ENCODE measurements at places on chromosomes 4 and X. TPM values are rescaled to one million over a fixed set of nuclear protein-coding genes. Genes with fewer than 3 reads are reported as not detected.

DNA sequence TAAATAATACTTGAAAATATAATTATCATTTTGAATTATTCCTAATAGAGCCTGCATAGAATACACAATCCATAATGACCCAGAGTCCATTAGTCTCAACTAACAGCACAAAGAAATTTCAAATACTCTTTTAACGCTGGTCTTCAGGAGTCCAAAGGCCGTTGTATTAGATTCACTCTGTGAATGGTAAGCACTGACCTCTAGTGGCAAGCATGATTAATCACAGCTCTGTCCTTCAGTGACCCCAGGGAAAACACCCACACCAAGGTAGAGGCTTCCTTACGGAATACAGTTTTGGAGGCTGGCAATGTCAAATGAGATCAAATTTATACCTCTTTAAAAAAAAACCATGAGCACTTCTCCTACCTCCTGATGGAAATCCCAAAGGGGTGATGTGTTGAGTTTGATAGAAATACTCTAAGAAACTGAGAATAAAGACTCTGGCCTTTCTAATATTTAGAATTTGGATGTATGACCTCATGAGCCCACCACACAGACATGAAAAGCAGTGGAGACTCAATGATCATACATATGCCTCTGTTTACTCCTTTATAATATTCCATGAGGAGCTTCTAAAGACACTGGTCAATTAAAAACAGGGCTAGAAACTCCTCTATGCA is 147.2 kb upstream of the DKK2 start:
- no peaks in the 10 kb centered on the region for H3K4me1 ChIP-seq
- H3K4me3 ChIP-seq = no peak overlapping the region
- H3K36me3 ChIP-seq = no peaks in the 10 kb centered on the region
- DNase-seq = no peak
- H3K27ac ChIP-seq = no peak overlapping the region

DNA sequence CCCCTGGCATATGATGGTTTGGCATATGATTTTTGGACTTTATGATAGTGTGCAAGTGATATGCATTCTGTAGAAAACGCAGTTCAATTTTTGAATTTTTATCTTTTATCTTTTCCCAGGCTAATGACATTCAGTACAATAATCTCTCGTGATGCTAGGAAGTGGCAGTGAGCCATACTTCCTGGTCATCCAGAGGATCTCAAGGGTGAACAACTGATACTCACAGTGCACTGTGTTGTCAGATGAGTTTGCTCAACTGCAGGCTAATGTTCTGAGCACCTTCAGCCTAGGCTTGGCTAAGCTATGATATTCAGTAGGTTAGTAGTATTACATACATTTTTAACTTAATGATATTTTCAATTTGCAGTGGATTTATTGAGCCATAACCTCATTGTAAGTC is 405.3 kb downstream of the PCDH7 start:
- no peaks in the 10 kb centered on the region for H3K27me3 ChIP-seq
- H3K27ac ChIP-seq = no peak overlapping the region
- no peak for DNase-seq
- no peaks in the 10 kb centered on the region for H3K36me3 ChIP-seq
- H3K4me1 ChIP-seq = no peaks in the 10 kb centered on the region
- H3K4me3 ChIP-seq = no peak overlapping the region

DNA sequence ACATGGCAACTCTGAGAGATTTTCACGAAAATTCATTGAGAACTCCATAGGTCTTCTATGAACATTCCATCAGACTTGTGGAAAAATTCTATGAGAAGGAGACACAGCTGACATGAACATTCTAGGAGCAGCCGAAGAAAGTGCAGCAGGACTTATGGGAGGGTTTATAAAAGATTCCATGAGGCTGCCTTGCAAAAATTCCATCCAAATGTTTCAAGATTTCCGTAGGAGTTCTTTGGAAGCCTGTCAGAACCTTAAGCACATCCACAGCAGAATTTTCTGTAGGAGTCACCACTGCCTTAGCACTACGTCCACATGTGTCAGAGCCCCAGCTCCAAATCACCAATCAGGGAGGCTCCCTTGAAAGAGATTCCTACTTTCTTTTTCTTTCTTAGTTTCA is 67.0 kb upstream of the MSX1 start:
- no peaks in the 10 kb centered on the region for H3K36me3 ChIP-seq
- H3K4me1 ChIP-seq = peaks cover 3% of the 10 kb centered on the region
- H3K27ac ChIP-seq = no peak overlapping the region

DNA sequence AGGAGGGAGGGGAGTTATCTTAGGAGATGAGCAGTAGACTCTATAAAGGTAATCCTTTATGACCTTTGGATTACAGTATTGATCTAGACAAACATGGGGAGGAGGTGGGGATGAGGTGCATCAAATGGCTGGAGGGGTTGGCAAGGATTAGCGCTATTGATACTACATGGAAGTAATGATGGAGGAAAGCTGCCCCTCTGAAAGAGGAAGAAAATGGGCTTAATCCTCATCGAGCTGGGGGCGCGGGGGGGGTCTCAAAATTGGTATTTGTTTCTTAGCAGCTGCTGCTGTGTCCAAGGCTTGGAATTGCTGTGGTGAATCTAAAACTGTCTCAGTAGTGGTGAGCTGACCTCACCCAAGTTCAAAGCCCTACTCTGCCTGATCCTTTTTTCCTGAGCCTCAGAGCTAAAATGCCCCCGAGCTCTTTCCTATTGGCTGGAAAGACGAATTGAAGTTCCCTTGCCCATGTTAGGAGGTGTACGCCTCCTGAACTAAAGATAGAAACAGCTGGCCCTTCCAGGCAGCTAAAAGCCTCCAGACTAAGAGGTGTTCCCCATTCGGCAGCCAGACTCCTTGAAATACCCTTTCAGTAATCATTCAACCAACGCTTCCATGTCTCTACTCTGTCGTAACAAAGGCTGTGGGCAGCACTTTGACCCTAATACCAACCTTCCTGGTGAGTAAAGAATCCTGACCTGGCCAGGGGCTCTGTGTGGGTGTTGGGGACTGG is at the start of gene ITGB1BP2:
TSS of gene ITGB1BP2 (plus strand) at position 556 of the 730 bp plus-strand sequence. CDS start at position 613, 57 bp downstream.
- H3K27ac ChIP-seq = no peak within 1 kb of the TSS
- no peaks in the 10 kb centered on the region for H3K27me3 ChIP-seq
- no peaks in the 10 kb centered on the region for H3K4me1 ChIP-seq
- peaks cover 47% of the 10 kb centered on the region for H3K36me3 ChIP-seq

- DNase-seq = no peak
- H3K36me3 ChIP-seq = no peaks in the 10 kb centered on the region
- no peak overlapping the region for H3K27ac ChIP-seq
- H3K27me3 ChIP-seq = no peaks in the 10 kb centered on the region
- H3K4me3 ChIP-seq = no peak overlapping the region
These were observed 322.0 kb downstream of the TMA16 start for GRCh38 chr4:163816494-163816893.

GRCh38 chrX:151397741-151398070 is 700 bp downstream of the VMA21 start:
- H3K36me3 ChIP-seq = no peaks in the 10 kb centered on the region
- H3K4me3 ChIP-seq = peak overlapping the region; percentile 66
- H3K27ac ChIP-seq = no peak overlapping the region
- no peaks in the 10 kb centered on the region for H3K27me3 ChIP-seq

DNA sequence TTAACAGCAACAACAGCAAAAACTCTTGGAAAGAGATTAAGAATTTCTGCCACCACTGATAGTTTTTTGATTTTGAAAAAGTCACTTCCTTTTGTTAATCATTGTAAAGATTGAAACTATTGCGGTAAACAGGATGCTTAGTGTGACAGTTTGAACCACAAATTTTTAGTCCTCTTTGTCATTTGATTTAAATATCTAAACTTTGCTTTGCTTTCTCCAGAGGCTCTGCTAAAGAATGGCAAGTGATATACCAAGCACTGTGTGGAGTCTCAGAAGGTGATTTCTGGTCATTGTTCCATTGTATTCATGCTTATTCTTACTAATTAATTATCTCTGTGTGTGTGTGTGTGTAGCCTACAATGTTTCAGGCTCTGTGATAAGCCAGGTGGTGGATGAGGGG is 155.6 kb downstream of the BMPR1B start:
- H3K4me1 ChIP-seq = no peaks in the 10 kb centered on the region
- H3K27me3 ChIP-seq = no peaks in the 10 kb centered on the region
- H3K27ac ChIP-seq = no peak overlapping the region
- H3K4me3 ChIP-seq = no peak overlapping the region

DNA sequence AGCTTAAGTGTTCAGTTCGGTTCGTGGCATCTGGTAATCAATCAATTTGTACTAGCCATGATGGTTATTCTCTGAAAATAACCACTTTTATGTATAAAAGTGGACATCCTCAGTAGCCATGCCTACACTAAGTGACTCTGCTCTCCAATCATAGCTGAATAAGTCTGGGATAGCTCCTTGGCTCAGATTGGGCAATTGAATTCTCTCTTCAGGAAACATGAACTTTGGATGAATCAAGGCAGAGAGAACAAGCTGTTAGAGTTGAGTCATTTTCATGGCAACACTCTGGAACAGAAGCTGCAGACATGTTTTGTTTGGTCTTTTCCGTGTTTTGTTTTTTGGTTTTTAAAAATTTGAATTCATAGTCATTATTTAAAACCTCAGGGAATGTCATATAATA is 66.8 kb upstream of the TMEM164 start:
- H3K27me3 ChIP-seq = no peaks in the 10 kb centered on the region
- no peak overlapping the region for H3K4me3 ChIP-seq
- no peak overlapping the region for H3K27ac ChIP-seq
- no peaks in the 10 kb centered on the region for H3K4me1 ChIP-seq
- DNase-seq = no peak

- H3K27me3 ChIP-seq = no peaks in the 10 kb centered on the region
- H3K4me3 ChIP-seq = no peak overlapping the region
- H3K27ac ChIP-seq = no peak overlapping the region
These were observed 25.3 kb upstream of the CYBB start for GRCh38 chrX:37754516-37754915.

GRCh38 chr4:175833574-175834311 is 21.7 kb upstream of the GPM6A start:
- no peaks in the 10 kb centered on the region for H3K27me3 ChIP-seq
- no peak overlapping the region for H3K4me3 ChIP-seq
- no peaks in the 10 kb centered on the region for H3K4me1 ChIP-seq
- H3K36me3 ChIP-seq = no peaks in the 10 kb centered on the region
- no peak overlapping the region for H3K27ac ChIP-seq
- DNase-seq = no peak

GRCh38 chrX:21991504-21991903 is 40.6 kb upstream of the PHEX start:
- no peaks in the 10 kb centered on the region for H3K36me3 ChIP-seq
- no peaks in the 10 kb centered on the region for H3K27me3 ChIP-seq
- H3K4me1 ChIP-seq = no peaks in the 10 kb centered on the region
- no peak overlapping the region for H3K4me3 ChIP-seq
- no peak for DNase-seq

GRCh38 chr4:76256968-76257367 is 5.4 kb downstream of the FAM47E start:
- no peaks in the 10 kb centered on the region for H3K27me3 ChIP-seq
- DNase-seq = no peak
- no peak overlapping the region for H3K4me3 ChIP-seq

DNA sequence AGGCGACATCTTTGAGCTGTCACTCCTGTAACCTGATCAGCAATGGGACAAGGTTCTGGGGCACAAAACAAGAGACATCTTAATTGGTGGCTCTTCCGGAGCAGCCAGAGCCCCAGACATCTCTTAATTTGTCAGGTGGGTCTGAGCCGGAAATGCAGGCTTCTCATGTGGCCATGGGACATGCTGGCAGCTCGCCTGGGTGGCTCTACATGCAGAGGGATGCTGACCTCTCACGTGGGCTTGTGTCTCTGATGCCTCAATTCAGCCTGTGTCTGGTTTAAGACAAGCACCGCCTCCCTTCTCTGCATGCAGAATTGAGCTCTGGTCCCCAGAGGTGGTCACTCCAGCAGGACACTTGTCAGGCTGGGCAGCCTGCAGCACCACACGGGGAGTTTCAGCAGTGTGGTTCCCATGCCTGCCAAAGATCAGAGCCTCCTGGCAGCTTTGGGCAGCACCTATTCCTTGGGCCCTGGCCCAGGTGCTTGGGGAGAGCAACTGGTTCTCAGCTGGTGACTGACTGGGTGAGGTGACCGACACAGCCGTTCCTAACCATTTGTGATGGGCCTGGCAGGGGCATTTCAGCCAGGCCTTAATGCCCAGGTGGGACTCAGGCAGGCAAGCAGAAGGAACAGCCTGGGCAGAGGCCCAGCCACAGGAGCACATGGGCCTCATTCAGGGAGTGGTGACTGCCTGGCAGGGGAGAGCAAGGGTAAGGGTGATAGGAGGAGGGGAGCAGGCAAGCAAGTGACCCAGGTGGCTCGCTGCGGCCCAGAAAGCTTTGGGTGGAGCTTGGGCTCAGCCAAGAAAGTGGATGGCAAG is 53.4 kb downstream of the HMX1 start:
- peak; percentile 32 for DNase-seq
- no peaks in the 10 kb centered on the region for H3K4me1 ChIP-seq
- H3K27me3 ChIP-seq = no peaks in the 10 kb centered on the region
- no peaks in the 10 kb centered on the region for H3K36me3 ChIP-seq

DNA sequence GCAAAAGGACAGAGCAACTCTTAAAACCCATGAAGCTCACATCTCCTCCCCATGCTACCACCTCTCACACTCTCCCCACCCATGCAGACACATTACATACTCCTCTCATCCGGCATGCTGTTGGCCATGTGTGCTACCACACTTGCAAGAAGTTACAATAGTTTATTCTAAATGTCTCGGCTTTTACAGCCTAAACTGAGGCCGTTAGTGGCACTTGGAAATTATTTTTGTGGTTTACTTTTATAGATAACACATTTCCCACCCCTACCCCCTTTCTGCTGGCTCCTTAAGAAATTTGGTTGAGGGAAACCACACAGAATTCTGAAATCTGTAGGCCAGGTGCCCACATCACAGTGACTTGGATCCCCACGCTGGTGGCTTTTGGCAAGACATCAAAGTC is 141.1 kb upstream of the HHIP start:
- H3K4me3 ChIP-seq = no peak overlapping the region
- no peaks in the 10 kb centered on the region for H3K36me3 ChIP-seq
- no peaks in the 10 kb centered on the region for H3K4me1 ChIP-seq

- H3K27me3 ChIP-seq = no peaks in the 10 kb centered on the region
- H3K36me3 ChIP-seq = no peaks in the 10 kb centered on the region
- DNase-seq = no peak
- H3K4me1 ChIP-seq = no peaks in the 10 kb centered on the region
- H3K4me3 ChIP-seq = no peak overlapping the region
These were observed 8.1 kb upstream of the MRPL1 start for GRCh38 chr4:77854431-77855111.

DNA sequence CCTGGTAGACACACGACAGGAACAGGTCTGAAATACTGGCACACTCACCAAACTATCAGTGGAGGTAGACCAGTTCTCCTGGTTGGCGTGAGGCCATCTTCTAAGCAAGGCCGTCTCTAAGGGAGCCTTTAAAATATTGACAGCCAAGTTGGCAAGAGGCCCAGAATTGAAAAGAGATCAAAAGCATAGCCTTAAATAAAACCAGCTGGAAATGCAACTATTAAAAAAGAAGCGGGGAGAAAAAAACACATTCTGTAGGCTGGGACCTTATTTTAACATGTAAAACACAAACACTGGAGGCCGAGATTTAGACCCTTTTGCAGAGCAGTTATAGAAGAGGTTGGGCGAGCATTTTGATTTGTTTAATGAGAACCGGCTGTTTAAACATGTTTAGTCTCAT is 233.0 kb upstream of the CLNK start:
- no peak for DNase-seq
- no peaks in the 10 kb centered on the region for H3K4me1 ChIP-seq

ODAPH gene
- total RNA-seq = not detected

ARHGAP24 gene
- total RNA-seq = 0.31 TPM

MAGEA2B gene
- not detected for total RNA-seq
